ENCODE measurements at places on chromosomes 5 and 9.

DNA sequence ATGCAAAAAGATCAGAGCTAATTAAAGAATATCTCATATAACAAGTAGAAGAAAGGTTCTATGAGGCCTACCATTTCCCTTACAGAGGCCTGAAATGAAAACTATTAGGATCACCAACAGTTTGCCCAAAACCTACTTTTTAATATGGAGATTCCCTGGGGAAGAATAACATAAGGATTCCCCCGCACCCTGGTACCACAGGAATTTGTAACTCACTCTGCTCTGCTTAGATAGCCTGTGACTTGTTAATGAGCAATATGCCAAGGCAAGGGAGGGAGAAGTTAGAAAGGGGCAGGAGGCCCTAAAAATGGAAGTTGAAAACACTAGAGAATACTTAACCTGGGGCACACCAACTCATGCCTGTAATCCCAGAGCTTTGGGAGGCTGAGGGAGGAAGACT, 107.0 kb downstream of the CDH6 start:
- DNase-seq = no peak

DNA sequence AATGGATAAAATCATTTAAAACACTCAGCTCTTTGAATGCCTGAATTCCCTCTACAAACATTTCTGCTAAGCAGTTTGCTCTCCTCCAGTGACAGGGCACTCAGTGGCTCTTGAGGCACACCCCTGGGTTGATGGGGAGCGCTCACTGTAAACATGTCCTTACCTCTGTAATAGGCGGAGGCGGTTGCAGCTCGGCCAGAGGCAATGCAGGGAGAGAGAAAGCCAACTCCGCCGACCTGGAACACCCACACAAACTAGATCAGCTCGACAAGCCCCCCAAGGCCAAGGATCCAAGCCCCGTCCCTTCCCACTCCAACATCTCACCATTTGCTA, 329 bp downstream of the CDC23 start:
- DNase-seq = peak; percentile 72

- DNase-seq = no peak
Measured at GRCh38 chr5:522899-523440, 1.3 kb downstream of the SLC9A3 start.

GRCh38 chr5:23445573-23445972, 61.8 kb upstream of the PRDM9 start:
- no peak for DNase-seq

DNA sequence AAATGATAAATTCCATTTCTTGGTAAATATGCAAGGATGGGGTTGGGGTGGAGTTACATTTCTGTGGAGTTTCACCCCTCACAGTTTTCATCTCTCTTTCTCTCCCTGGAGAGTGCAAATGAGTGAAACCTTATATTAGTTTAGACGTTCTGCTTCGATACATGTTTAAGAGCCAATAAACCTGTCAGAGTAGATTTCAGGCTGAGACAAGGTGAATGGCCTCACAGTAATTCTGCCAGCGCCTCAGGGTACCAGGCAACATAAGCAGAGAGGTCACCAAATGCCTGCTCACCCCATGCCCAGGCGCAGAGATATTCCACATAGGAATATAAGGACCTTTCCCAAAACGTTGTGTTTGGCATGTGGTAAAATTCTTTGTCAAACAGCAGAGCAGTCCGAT, 154.9 kb upstream of the VLDLR start:
- no peak for DNase-seq

- no peak for DNase-seq
Measured at GRCh38 chr5:10367579-10367978, 14.1 kb downstream of the MARCHF6 start.

DNA sequence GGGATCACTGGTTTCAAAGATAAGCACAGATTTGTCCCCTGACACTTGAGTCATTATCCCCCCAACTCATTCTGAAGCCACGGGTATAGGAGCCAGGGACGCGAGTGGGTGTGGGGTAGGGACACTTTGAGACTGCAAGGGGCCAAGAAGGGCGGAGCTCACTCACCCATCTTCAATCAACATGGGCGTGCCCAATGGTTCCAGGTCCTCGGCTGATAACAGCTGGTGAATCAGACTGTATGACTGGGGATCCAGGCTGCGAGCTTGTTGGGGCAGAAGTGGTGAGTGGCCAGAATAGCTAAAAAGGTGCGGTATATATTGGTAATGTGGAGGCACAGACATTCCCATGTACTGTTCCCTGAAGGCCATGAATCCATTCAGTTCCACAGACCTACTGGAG, 30.7 kb upstream of the NR5A1 start:
- no peak for DNase-seq

- no peak for DNase-seq
Measured at GRCh38 chr5:169805937-169806700, 169.0 kb downstream of the DOCK2 start.

GRCh38 chr9:126615245-126615790, 1.6 kb downstream of the LMX1B start:
- no peak for DNase-seq

GRCh38 chr5:26553079-26553478, 485.3 kb downstream of the CDH9 start:
- DNase-seq = no peak

- no peak for DNase-seq
Measured at GRCh38 chr5:157748760-157749461, 5.4 kb downstream of the LSM11 start.

DNA sequence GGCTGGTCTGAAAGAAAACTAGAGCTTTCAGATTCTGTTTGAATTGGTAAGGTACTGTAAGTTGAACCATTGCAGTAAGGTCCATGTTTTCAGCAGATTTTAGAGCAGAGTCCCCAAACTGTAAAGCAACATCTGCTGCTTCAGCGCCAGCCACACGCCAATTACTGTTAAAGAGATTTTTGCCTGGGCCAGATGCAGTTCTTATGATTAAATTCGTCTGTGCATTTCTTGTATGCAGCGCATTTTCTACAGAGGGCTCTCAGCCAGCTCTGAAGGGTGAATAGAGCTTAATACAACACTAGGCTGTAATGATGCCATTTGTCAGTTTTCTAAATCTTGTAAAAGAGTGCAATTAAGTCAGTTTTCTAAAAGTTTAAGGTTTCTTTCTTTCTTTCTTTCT, 246.3 kb downstream of the COX7C start:
- no peak for DNase-seq

GRCh38 chr9:127734247-127734746, 797 bp downstream of the TOR2A start:
- DNase-seq = no peak

DNA sequence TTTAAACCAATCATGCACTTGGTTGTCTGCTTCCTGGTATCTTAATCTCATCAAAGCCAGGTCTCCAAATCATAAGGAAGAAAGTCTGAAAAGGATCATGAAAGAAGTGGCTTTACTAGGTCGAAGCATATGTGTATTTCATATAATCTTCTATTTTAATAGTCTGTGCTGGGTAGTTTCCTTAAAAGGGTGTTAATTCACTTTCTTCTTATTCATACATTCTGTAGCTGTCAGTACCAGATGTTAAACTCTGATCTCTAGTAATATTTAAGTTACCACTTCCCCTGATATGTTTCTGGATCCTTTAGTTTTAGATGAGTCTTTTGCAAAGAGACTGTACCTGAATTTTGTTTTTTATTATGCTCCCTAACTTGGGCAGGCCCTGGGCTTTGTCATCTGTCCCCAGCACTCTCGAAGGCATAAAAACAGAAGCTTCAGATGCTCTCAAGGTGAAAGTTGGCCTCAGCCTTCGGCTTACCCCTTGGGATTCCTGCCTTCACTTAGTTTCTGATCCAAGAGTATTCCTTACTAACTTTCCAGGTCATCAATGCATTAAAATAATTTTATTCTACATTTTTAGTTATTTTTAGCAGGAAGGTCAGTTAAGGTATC, 15.0 kb upstream of the LNPEP start:
- no peak for DNase-seq
